ENCODE measurements at places on chromosomes 2 and 18. TPM values are rescaled to one million over a fixed set of nuclear protein-coding genes. Genes with fewer than 3 reads are reported as not detected.

Gene CXCR4
- 3.2 TPM for total RNA-seq

Gene RAB6C
- total RNA-seq, result 0.16 TPM

Gene MTX2
- total RNA-seq, result 52.0 TPM

Gene DAPL1
- not detected for total RNA-seq

Gene KRCC1
- 21.2 TPM for total RNA-seq

Gene MTERF4
- 19.5 TPM for total RNA-seq

Gene TIGD1
- total RNA-seq, result 2.4 TPM

Gene NR4A2
- total RNA-seq, result 0.88 TPM

Gene UGT1A1
- not detected for total RNA-seq

Gene NT5C1B
- total RNA-seq, result not detected

GRCh38 chr2:235270291-235270690, 223.6 kb upstream of the AGAP1 start:
- DNase-seq, result no peak

GRCh38 chr2:45786030-45786835, 134.8 kb downstream of the PRKCE start:
- DNase-seq, result no peak

DNA sequence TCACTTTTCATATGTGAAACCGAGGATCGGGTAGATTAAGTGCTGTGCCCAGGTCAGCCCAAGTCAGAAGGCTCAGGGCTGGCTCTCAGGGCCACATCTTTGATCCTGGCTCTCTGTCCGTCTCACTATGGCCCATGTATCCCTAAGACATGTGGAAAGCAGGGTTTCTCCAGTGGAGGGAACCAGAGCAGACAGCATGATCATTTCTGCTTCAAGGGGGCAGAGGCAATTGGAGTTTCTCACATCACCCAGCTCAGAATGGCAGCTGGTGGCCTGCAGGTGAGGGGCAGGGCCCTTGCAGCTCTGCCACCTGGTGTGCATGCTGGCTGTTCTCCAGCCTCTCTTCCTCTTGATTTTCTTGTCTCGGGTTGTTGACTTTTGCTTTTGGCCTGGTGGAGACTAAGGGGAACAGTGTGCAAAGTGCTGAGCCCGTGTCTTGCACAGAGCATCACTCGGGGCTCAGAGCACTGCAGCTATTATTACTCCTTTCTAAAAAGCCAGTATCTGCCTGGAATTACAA, 27.0 kb downstream of the LDLRAD4 start:
- DNase-seq, result no peak

- no peak for DNase-seq
Measured at GRCh38 chr2:134508391-134508790, 210.4 kb downstream of the TMEM163 start.

GRCh38 chr18:30634249-30634648, 408.3 kb downstream of the DSC3 start:
- no peak for DNase-seq

GRCh38 chr2:100856732-100857131, 36.8 kb downstream of the NPAS2 start:
- no peak for DNase-seq

- no peak for DNase-seq
Measured at GRCh38 chr2:68907920-68908253, 36.7 kb upstream of the BMP10 start.

DNA sequence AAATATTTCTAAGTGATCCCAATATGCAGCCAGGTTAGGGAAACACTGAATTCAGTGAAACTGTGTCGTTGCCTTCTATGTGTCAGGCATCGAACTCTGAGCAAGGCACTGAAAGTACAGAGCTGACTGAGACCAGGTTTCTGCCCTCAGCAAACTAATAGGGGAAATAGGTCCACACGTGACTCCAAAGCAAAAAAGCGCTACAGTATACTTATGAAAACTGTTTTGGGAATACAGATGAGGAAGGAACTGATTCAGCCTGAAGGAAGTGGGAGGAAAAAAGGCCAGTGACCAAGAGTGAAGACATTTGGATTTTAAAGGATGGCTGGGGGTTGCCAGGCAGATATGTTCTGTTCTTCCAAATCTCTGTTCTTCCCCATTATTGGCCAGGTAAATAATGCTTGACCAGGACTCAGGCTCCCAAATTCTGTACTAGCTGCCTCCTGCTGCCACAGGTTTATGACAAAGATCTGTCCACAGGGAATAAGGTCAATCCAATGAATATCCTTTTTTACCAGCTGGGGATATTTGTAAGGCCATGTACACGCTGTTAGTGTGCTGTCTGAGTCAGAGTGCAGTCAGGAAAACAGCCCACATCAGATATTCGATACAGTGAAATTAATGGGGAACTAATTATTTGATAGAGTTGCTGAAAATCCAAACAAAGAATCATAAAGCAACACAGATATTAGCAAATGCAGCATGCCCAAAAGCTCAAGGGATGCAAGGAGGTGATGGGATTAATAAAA, 24.5 kb upstream of the INPP4A start:
- DNase-seq, result no peak

- no peak for DNase-seq
Measured at GRCh38 chr18:60377778-60378469, 5.3 kb upstream of the MC4R start.

- DNase-seq, result no peak
Measured at GRCh38 chr2:88601286-88601685, 26.0 kb downstream of the EIF2AK3 start.

- DNase-seq, result no peak
Measured at GRCh38 chr2:8656811-8657210, 25.0 kb upstream of the ID2 start.

DNA sequence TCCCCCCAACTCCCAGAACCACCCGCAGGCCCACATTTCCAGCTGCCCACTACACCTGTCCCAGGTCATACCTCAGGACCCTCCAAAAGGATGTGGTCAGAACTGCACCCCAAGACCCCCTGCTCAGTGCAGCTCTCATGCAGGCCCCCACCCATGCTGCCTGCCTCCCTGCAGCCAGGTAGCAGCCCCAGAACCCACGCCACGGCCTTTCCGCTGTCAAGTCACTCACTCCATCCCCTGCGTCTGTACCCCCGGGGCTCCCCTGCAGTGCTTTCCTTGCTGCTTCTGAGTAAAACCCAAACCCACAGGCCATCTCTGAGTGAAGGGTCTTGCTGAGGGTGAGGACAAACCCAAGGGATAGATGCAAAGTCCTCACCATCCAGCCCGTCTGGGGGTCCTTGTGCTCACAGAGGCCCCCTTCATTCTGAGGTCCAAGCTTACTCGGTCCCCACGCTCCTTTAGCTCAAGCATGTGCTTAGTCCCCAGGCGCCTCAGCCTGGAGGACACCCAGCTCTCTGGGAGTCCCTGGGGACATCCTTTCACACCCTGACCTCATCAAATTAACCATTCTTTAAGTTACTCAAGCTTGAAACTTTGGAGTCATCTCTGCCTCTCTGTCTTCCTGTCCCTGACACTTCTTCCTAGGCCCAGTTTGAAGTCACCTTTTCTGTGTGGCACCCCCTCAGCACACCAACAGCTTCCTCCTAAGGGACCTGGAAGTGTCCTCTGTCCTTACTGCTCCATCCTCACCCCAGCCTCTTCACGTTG, 130.1 kb downstream of the SMAD7 start:
- DNase-seq, result peak; percentile 6

- no peak for DNase-seq
Measured at GRCh38 chr2:196434217-196434616, 205.3 kb upstream of the CCDC150 start.

DNA sequence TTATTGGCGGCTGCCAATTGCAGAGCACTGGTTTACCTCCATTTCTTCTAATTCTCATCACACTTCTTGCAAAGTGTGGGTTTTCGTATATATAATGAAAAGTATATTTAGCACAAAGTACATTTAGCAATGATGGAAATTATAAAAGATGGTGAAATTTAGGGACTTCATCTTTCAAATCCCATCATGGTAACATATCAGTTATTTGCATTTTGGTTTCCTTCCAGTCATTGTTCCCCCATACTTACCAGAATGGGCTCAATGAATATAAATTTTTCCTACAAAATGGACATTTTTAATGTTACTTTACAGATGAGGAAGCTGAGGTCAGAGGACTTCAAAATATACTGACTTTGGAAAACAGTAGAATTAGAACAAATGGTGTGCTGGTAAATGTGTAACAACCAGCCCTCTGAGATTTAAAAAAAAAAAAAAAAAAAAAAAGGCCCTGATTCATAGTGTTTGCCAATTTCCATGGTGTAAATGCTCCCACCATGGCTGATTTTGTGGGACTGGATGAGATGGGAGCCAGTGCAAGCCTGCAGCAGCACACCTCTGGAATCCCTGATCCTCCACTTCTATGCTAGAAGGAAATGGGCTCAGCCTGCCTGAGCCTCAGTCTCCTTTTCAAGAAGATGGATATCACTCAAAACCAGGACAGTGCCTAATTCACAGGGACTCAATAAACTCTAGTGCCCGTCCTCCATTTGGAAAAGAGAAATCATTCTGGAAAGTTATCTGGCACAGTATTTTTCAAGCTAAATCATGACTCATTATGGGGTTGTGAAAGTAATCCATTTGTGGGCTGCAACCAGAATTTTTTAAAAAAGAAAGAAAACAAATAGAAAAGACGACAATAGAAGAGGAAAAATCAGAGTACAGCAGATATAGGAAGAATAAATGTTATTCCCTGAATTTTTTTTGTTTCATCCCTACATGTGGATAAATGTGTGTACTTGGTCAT, 34.0 kb downstream of the LBH start:
- no peak for DNase-seq

- no peak for DNase-seq
Measured at GRCh38 chr2:157625296-157625695, 3.4 kb downstream of the ACVR1C start.

All from left ventricle myocardium inferior (tissue), 1 donor.